ENCODE measurements at places on chromosomes 1 and 21.

GRCh38 chr1:9347095-9347850, 54.6 kb downstream of the SPSB1 start:
- DNase-seq: no peak

- no peak for DNase-seq
These were observed 45.4 kb downstream of the RPL5 start for GRCh38 chr1:92877081-92877711.

GRCh38 chr21:45060089-45060488, 14.3 kb upstream of the ADARB1 start:
- DNase-seq: no peak

- no peak for DNase-seq
These were observed 1.4 kb upstream of the SHISA4 start for GRCh38 chr1:201887116-201887866.

Data from fibroblast of mammary gland (primary cell).